ENCODE measurements at places on chromosomes 1 and 21.

DNA sequence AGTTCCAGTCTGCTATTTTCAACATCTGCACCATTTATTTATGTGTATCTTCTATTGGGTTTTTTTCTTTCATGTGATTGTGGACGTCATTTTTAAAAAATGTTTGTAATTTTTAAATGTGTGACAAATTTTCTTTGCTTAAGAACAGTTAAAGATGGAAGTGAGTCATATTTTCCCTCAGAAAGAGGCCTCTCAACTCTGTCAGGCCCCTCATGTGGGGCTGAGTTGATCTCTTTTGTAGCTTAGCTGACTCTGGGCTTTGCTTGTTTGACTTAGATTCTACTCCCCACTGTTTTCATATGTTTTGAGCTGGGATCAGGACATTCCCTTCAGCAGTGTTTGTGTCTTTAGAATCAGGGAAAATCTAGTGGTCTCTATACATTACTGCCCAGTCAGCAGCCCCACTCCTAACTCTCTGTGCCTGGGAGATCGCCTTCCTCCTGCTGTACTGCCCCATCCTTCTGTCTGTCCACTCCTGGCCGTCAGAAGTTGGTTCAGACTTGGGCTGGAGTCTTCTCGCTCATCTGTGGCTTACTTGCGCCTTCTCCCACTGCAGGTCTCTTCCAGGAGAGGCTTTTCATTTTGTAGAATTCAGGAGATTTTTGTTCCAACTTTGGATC is 137.4 kb downstream of the DYRK1A start:
- DNase-seq = no peak

DNA sequence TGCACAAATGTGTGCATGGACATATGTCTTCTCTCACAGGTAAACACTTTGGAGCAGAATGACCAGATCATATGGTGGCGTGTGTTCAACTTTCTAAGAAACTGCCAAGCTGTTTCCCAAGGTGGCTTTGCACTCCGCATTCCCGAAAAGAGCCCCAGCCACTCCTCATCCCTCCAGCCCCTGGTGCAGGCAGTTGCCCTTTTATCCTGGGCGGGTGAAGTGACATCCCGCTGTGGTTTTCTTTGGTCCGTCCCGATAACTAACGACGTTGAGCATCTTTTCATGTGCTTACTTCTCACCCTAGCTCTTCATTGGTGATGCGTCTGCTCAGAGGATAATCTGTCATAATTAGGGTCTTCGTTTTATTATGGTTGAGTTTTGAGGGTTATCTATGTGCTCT is 612.5 kb downstream of the MATN1 start:
- DNase-seq = no peak

DNA sequence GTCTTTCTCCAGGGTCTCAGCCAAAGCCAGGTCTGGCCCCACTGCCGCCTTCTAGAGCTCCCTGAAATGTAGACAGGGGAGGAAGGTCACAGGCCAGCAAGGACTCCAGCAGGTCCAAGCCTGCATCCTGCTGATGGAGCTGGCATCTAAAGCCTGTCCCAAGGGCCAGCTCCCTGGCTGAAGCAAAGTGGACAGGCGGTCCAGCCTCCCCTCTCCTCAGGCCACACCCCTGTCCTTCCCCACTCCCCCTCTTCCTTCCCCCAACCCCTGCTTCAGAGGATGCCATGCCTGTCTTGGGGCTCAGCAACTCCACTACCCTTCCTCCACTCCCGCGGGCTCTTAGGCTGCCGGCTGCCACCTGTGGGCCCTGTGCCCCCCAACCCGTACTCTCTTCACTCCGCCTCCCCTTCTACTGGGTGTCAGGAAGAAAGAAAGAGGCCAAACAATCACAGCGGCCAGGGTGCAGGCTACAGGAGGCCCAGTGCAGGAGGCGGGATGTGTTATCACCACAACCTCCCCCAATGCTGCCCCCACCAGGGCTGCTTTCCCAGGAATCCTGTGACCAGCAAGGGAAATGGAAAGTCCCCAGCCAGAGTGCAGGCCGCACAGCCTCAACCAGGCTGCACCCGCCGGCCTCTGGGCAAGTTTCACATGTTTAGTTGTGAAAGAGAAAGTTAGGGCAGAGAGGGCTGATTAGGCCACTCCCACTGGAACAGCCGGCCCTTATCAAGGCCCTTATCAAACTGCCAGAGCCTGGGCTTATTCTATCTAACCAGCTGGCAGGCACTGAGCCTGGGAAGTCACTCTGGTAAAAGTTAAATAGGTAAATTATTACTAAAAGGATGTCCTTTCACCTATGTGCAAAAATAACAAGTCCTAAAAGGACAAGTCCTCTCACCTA is 34.1 kb downstream of the ACOT7 start:
- DNase-seq = no peak

DNA sequence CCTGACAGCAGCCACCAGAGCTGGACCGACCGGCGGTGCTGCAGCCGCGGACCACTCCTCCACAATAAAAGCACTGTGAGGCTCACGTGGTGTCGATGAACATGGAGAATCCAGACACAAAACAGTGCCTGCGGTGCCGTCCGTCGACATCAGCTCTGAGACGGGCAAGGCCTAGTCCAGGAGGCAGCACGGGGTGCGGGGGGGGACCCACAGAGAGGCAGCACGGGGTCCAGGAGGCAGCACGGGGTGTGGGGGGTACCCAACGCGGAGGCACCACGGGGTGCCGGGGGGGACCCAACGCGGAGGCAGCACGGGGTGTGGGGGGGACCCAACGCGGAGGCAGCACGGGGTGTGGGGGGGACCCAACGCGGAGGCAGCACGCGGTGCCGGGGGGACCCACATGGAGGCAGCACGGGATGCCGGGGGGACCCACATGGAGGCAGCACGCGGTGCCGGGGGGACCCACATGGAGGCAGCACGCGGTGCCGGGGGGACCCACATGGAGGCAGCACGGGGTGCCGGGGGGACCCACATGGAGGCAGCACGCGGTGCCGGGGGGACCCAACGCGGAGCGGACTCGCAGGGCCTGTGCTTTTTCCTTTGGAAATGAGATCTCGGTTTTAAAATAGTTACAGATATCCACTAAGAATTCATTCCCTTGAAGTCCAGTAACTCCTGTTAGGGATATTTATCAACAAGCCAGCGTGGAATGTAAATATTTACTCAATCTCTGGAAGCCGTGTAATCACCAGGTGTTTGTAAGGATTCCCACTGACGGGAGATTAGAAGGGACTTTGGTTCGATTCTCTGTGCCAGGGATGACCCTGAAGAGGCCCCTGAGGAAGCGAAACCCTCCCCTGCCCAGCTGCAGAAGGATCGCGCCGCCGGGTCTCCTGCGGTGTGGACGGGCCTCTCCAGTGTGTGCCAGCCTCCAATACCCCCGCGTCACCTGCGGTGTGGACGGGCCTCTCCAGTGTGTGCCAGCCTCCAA is 52.1 kb downstream of the COL6A1 start:
- DNase-seq = peak; percentile 63

- no peak for DNase-seq
Observed at GRCh38 chr1:14809191-14809981, 210.9 kb downstream of the KAZN start.

DNA sequence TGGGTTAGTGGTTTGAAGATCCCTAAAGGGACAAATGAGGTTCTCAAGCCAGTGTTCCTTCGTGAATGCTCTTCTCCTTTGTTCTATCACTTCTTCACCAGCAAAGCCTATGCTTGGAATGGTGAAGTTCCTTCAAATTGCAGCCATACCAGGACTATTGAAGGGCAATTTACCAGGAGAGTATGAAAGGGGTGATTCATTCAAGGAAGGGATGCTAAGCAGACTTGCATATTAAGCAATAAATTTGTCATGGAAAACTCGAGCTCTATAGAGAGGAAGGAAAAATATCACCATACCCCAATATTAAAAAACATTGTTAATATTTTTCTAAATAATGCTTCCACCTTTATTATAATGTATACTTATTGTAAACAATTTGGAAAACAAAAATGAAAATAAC is 9.3 kb upstream of the TSNAX start:
- no peak for DNase-seq

GRCh38 chr1:44636688-44637598 is 37.3 kb downstream of the TMEM53 start:
- no peak for DNase-seq

DNA sequence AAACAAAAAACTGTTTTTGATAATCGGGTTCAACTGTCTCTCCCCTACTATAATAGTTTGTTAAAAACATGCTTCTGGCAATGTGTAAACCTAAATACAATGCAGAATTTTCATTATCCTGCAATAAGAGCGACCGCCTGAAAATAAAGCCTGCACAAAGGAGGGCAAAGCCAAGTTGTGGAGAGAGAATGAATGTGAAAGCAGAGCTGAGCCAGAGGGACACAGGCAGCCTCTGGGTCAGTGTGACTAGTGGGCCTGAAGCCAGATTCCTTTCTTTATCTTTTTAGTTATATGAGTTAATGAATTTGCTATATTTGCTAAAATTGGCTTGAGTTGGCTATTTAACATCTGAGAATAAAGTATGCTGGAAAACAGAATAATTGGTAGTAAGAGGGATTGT is 615.2 kb downstream of the PLA2G4A start:
- no peak for DNase-seq

DNA sequence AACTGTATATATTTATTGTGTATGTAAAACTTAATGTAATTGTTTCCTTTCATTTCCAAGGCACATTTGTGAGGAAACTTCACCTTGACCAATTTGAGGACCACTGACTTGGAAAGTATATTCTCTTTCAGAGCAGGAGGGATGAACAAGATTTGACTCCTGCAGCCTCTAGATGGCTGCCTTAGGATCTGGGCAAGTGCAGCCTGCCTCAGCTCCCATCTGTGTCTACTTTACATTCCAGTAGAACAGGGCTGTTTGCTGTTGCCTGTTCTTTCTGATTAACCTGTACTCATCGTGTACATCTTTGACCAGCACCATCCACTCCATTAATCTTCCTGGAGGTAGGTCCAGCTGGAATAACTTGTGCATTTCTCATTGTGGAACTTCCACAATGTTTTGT is 312.8 kb downstream of the HLX start:
- DNase-seq = no peak

DNA sequence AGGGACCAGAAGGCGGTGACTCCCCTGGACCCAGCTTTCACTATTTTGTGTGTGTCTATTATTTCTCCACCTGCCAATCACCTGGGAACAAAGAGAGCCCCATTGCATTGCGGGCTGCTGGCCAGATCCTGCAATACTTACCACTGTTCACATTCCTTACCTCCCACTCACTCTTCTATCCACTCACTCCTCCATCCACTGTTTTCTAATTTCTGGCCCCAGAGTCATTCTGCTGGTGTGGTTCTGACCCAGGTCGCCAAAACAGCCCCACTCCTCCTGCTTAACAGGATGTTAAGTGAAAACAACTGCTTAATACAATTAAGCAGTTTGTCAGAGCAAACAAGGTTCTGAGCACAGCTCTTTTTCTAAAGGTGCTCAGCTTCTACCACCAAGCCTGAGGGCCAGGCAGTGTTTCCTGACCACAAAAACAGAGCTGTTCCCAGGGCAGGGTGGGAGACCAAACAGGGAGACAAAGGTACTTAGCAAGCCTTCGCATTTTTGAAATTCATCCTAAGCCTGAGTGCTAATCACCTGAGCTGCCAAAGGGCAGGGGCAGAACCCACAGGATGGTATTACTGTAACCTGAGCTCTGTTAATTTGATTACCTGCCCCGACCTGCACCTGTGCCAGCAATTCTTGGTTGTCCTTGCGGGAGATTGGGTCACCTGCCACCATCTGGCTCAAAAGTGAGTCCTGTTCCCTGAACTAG is 38.5 kb upstream of the EFCAB14 start:
- peak; percentile 58 for DNase-seq

- DNase-seq = no peak
Observed at GRCh38 chr1:208202333-208202995, 41.7 kb downstream of the PLXNA2 start.

GRCh38 chr1:229845410-229846138 is 219.5 kb downstream of the URB2 start:
- peak; percentile 4 for DNase-seq

GRCh38 chr21:32496568-32496967 is 84.1 kb downstream of the EVA1C start:
- DNase-seq = no peak

- no peak for DNase-seq
Observed at GRCh38 chr1:10610901-10611600, 136.3 kb downstream of the PEX14 start.

DNA sequence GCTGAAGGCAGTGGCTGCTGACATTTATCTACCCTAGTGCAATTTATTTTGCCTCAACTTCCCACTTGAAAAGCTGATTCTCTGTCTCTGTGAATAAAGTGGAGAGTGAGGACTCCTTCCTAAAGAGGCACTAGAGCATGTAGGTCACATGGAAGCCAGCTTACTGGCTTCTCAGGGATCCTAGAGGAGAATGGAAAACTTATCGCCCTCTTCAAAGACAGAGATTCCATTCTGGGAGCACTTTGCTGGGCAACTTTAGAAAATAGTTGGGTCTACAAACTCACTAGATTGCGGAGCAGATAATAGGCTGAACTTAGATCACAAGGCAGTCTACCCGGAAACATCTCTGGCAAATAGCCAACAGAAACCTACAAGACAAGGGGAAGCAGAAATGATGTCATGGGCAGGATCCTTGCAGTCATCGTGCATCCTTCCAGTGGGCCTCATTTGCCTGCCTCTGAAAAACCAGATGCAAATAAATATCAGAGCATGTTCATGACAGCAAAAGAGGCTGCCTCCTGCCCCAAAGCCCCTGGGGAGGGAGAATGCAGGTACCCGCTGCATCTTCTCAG is 104.8 kb upstream of the BARHL2 start:
- DNase-seq = no peak

GRCh38 chr1:70627910-70628309 is 216.8 kb downstream of the CTH start:
- DNase-seq = no peak

- no peak for DNase-seq
Observed at GRCh38 chr1:182408435-182409075, 8.1 kb upstream of the TEDDM1 start.

GRCh38 chr1:62382658-62382955 is 54.2 kb upstream of the USP1 start:
- no peak for DNase-seq

DNA sequence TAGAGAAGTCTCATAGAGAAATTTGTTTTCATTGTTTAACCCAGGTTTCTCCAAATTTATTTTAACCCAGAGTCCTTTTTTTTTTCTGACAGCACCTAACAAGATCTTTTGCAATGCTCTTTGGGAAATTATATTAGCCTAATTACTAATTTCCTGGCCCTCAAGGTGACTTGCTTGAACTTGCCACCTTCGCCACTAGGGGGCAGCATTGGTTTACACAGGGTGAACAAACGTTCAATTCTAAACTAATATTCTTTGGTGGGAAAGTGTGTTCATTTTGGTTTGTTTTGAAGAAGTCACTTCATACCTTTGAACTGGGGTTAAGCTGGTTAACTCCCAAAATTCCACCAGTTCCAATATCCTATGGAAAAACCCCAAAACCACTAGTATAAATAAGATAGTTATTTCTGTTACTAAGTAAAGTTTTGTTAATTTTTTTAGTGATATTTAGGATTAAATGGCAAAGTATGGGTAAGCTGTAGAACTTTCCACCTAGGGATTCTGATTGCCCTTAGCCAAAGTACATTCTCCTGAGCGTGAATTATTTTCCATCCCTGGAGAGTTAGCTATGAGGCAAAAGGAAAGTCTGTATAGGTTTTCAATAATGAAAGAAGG is 13.0 kb downstream of the CCDC190 start:
- peak; percentile 46 for DNase-seq

All from LNCaP clone FGC (cell line).